ENCODE measurements at places on chromosomes 11 and 22.

- DNase-seq = no peak
Observed at GRCh38 chr11:31132531-31133421, 236.8 kb downstream of the DCDC1 start.

DNA sequence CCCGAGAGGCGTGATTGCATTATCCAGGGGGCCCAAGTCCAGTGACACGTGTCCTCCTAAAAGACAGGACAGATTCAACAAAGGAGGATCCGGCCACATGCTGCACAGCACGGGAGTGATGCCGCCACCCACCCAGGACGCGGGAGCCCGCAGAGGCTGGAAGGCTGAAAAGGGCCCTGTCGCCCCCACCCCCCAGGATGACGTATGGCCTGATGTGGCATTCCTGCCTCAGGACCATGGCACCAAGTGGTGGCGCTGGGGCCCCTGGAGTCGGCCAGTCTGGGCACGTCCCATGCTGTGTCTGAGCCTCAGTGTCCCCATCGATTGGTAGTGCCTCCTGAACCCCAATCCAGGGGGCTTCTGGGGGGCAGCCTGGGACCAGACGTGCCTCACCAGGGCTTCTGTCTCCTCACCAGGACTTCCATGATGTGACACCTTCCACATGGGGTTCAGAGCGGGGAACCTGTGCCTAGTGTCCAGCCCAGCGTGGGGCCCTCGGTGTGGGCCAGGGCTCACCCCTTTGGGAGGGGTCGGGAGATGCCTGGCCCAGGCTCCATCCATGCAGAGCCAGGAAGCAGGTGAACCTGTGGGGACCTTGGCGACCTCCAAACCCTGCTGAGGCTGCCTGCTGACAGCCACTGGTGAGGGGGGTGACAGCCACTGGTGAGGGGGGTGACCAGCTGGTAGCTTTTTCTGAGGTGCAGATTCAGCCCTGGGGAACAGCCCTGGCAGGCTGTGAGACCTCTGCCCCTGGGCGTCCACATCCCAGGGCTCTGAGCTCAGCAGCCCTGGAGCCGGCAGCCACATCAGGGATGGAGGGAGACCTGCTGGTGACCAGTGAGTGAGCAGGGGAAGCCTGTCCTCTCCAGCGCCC is 75.3 kb downstream of the KCNQ1 start:
- no peak for DNase-seq

DNA sequence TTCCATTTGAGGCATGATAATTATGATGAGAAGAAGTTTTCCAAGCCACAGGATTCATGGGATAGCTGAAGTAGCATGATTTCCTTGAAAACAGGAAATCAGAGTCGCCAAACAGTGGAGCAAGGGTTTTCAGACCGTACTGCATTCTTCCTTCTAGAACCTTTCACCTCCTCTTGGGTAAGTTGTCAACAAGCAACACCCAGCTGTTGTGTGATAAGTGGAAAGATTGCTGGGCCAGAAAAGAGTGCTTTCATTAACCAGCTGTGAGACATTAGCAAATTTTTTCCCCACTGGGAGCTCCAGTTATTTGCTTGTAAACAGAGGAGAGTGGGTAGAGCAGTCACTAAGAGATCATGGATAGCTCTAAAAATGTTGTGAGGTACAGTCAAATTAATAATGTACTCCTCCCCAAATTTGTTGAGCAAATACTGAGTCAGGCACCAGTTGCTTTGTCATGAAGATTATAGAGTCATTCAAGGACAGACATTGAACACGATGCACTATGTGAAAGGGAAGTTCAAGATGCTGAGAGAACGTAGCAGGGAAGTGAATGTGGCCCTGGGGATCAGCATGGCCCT is 11.7 kb upstream of the MPEG1 start:
- DNase-seq = no peak

DNA sequence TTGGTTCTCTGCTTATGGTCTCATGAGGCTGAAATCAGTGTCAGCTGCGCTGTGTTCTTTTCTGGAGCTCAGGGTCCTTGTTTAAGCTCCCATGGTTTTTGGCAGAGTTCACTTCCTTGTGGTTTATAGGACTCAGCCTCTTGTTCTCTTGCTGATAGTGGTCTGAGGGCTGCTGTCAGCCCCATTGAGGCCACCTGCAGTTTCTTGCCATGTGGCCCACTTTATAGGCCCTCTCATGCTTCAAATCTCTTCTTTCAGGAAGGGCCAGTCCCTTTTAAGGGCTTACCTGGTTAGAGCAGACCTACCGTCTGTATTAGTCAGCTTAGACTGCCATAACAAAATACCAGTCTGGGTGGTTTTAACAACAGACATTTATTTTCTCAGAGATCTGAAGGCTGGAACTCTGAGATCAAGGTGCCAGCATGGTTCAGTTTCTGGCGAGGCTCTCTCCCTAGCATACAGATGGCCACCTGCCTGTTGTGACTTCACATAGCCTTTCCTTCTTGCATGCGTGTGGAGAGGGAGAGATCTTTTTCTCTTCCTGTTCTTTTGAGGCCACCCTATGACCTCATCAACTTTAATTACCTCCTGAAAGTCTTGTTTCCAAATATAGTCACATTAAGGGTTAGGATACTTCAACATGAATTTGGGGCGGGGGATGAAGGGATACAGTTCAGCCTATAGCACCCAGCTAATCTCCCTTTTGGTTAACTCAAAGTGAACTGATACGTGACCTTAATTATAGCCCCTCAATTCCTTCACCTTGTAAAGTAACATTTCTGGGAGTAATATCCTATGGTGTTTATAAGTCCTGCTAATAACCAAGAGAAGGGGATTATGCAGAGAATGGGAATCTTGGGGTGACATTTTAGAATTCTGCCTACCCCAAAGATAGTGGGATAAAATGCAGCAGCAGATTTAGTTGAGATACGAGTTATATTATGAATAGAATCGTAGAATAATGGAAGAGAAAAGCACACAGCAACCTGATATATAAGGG is 131.8 kb downstream of the UVRAG start:
- no peak for DNase-seq

DNA sequence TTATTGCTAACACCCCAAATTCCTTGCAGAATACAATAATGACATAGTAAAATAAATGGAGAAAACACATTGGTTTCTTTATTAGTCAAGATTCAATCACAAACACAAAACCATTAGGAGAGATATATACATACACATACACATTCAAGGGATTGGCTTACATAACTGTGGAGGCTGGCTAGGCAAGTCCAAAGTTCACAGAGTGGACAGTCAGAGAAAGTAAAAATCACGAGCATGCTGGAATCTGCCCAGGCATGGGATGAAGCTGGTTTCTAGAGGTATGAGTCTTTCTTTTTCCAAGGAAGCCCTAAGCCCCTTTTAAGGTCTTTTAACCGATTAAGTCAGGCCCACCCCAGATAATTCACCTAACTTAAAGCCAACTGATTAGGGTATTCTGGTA is 13.6 kb upstream of the OR56B1 start:
- DNase-seq = no peak

- DNase-seq = peak; percentile 21
Observed at GRCh38 chr11:95849087-95849825, 59.0 kb downstream of the CEP57 start.

- DNase-seq = no peak
Observed at GRCh38 chr11:108530426-108530825, 32.2 kb upstream of the POGLUT3 start.
